ENCODE measurements at places on chromosomes 6 and 20.

DNA sequence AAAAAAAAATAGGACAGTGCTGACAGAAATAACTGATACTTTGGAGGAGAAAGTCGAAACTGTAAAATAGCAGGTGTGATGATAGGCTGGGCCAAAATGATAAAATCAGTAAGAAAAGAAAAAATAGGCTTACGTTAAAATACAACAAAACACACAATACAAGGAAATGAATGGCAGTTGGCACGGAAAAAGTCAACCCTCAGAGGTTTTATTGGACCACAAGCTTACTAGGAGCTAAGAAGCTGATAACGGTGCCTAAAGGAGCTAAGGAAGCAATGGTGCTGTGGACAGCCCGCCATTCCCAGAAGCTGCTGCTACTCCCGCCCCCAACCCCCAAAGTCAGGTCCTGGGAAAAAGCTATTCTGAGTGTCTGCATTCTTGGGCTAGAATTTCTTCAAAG, 55.9 kb upstream of the RNF146 start:
- DNase-seq = no peak

DNA sequence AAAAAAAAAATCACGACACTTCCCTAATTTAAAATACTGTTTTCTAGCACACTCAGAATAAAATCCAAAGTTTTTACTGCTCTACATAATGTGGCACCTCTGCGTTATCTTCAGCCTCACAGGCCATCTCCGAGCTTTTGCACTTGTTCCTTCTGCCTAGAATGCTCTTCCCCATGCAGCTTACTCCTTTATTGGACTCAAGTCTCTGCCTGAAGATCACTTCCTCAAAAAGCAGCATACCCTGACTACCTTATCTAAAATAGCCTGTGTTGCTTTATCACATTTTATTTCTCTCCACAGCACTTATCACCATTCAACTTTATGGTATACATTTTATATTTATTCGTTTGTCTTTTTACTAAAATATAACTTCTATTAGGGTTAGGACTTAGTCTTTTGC, 2.3 kb downstream of the ZNF322 start:
- DNase-seq = no peak

GRCh38 chr6:73671911-73672685, 18.3 kb upstream of the SLC17A5 start:
- no peak for DNase-seq

GRCh38 chr20:9322661-9323060, 191.7 kb upstream of the LAMP5 start:
- no peak for DNase-seq

All from NCI-H187 (cell line).